Mucosa of gallbladder (tissue), 1 donor: ENCODE measurements at places on chromosomes 1 and 21. TPM values are rescaled to one million over a fixed set of nuclear protein-coding genes. Genes with fewer than 3 reads are reported as not detected.

PDC gene
- total RNA-seq: not detected

DNA sequence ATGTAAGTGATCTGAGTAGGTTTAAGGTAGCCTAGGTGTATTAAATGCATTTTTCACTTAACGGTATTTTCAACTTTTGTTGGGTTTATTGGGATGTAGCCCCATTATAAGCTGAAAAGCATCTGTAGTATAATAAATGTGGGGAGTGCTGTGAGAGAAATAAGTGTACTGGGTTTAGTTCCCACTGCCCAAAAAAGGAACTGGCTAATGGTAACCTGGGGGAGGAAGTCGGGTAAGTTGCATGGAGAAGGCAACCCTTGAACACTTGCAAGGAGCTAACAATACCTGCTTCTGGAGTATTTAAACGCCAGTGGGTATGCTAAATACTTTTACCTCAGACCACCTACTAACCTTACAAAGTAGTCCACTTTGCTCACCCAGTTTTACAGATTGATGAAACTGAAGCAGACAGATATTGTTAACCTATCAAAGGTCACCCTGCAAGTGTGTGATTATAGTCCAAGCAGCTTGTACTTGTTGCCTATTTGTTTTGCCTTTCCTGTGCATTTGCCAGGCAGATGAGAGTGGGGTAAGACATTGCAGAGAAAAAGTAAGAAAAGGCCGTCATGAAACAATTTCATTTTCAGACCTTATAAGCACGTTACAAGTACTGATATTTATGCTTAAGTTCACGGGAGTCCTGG, 7.6 kb upstream of the SHISA4 start:
- DNase-seq: no peak

DNA sequence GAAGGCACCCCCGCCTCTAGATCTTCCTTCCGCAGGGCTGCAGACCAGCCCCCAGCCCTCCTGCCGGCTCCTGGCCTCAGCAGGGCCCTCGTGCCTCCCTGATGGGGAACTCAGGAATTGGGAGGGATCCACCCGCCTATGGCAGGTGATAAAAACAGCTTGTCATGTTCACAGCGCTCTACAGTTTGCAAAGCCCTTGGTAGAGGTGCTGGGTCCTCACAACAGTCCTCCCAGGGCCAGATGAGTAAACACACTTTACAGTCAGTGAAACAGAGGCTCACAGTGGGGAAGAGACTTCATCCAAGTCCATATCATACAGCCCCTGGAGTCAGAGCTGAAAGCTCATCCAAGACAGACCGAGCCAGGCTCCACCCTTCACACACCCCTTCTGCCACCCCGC, 97.0 kb upstream of the IFFO2 start:
- no peak for DNase-seq

DNA sequence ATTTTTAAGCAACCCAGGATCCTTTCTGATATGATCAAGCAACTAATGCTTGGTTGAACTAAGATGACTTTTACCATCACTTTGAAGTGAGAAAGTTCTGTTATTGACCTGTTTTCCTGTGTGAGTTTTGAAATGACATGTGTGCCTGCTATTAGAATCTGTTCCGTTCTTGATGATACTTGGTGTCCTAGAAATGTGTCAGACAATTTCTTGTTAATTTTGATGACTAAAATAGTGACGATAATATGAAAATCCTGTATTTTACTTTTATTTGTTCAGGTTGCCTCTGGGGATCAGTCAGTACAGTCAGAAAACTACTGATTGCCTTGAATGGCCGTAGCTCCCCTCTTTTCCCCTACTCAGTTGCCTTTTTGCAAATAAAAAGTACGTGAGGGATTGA, 228.0 kb downstream of the RYR2 start:
- no peak for DNase-seq

GRCh38 chr1:83692524-83693381, 306.2 kb downstream of the TTLL7 start:
- no peak for DNase-seq

DNA sequence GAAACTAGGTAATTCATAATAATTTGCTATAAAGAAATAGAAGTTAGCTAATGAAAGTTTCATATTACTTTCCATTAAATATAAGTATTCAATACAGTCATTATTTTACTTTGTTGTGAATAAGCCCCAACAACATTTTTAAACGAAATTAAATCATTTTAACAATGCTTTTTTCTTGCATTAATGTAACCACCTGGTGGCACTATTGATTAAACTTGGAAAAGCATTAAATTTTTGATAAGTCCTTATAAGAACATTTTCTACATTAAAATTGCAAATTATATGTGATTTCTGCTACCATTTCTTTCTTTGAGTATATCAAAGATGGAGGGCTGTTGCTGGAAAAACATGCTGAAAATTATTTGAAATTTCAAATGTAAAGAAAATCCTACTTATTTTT, 918.8 kb upstream of the TMPRSS15 start:
- no peak for DNase-seq

- DNase-seq: peak; percentile 27
These were observed 34.8 kb downstream of the KPNA6 start for GRCh38 chr1:32142446-32143301.

PROX1 gene
- 11.1 TPM for total RNA-seq

DNA sequence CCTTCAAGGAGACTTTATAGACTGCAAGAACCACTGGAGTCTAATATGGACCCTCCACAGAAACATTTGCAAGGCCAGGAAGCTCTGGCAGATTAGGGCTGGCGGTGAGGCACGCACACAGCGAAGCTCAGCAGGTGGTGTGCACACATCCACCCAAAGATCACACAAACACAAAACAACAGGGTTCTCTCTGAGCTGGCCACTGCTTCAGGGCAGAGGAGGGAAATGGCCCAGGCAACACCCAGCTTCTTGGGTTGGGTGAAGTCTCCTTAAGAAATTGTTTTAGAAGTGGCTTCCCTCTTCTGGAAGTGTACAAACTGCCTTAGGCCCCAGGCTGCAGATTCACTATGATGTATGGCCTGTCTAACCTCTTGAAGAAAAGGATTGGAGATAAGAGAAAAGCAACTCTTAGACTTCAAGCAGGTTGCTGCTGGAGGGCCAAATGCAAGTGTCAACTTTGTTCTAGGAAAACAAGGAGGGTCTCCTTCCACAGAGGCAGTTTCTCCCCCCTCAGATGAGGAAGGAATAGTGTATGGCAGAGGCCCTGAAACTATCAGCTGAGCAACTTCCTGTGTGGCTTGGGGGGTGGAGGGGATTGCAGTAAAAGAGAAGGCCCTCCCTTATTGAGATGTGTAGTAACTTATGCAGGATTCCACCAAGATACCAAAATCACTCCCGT, 2.0 kb downstream of the RCSD1 start:
- DNase-seq: no peak

- no peak for DNase-seq
These were observed 14.5 kb downstream of the ACTRT2 start for GRCh38 chr1:3035563-3036446.

KCNJ10 gene
- not detected for total RNA-seq

- DNase-seq: no peak
These were observed 282.5 kb downstream of the RGS7 start for GRCh38 chr1:241074507-241074906.

GREM2 gene
- 52.2 TPM for total RNA-seq

GRCh38 chr1:84403347-84403746, 5.1 kb downstream of the DNASE2B start:
- DNase-seq: no peak

HAPLN2 gene
- total RNA-seq: 0.43 TPM

CFAP45 gene
- total RNA-seq: 0.37 TPM

GMEB1 gene
- 11.7 TPM for total RNA-seq

BSND gene
- total RNA-seq: not detected

DNA sequence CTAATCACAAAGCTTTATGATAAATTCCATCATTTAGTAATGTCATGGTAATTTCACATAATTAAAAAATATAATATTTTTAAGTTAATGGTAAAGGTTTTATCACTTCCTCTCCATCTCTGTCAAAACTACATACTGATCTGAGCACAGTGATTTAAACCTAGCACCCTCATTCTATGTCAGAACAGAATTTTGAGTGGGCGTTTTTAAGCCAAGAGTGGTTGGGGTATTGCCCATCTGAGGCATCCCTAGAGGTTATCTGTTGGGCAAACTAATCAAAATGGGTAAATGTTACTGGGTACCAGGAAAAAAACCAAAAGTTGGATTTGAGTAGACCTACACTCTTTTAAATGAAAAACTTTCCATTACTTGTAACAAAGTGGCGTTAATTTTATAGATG, 100.7 kb upstream of the GFI1 start:
- DNase-seq: no peak

DNA sequence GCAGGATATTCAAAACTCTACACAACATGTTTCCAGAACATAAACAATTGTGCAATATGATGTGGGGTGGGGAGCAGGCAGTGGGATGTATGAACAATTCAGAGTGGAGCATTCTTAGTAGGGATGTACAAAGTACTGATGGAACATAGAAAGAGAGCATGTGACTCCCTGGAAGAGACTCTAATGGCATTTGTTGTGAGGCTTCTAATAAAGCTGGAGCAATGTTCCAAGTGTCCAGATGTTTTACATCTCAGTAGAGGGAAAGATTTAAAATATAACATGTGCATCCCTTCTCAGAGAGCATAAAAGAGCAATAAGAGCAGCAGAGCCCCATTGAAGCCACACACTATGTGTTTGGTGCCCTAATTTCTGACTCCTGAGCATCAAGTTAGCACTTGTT, 116.5 kb downstream of the BRINP2 start:
- no peak for DNase-seq

NAXE gene
- 99.0 TPM for total RNA-seq

GRCh38 chr1:12654004-12654567, 10.2 kb downstream of the AADACL4 start:
- no peak for DNase-seq

DNA sequence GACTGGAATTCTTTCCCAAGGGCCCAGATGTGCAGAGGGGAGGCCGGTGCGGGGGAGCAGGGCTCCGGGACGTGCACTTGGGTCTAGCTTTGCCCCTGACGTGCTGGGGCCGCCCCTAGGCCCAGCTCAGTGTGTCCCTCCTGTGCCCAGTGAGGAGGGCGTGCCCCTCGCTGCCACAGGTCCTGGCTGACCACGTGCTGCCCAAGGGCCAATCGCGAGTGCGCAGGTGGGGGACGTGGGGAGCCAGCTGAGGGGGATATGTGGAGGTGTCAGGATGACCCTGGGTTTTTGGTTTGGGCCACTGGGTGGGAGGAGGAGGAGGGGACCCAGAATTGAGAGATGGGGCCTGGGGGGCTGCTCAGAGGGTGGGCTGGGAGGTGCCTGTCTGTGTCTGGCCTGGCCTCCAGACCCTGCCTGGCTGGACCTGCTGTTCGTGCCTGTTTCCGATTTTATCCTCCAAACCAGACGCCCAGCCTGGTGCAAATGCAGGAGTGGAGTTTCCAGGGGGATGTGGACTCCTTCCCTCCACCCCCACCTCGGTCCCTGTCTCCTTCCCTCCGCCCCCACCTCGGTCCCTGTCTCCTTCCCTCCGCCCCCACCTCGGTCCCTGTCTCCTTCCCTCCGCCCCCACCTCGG, 6.1 kb upstream of the RNF223 start:
- DNase-seq: no peak

DNA sequence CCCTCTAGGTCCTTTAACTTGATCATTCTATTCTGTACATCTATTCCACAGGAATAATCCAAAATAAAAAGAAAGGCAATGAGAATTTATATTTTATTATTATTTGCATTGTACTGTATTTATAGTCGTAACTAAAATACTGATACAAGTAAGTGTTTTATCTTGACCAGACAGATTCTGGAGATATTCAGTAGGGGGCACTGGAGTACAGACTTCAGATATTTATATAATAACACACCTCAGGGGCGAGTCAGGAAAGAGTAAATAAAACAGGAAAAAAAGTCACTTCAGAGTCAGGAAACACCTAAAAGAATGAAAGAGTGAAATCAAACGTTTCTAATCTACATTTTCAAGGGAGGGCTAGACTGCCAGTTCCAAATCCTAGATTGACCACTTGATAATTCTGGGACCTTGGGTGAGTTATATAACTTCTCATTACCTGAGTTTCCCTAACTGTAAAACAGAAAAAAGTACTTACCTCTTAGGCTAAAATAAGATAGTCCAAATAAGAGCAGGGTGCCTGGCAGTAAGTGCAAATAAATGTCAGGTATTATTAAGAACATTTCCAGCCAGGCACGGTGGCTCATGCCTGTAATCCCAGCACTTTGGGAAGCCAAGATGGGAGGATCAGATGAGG, 31.1 kb upstream of the MTF1 start:
- DNase-seq: no peak

DNA sequence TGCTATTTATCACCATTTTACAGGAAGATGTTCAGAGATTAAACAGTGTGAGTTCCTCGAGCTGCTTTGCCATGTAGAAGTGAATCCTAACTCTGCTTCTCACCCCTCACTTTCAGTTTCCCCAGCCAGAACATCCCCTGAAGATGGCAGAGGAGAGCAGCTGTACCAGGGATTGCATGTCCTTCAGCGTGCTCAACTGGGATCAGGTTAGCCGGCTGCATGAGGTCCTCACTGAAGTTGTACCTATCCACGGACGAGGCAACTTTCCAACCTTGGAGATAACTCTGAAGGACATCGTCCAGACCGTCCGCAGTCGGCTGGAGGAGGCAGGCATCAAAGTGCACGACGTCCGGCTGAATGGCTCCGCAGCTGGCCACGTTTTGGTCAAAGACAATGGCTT, 16.9 kb downstream of the TENT5C start:
- DNase-seq: no peak

DNA sequence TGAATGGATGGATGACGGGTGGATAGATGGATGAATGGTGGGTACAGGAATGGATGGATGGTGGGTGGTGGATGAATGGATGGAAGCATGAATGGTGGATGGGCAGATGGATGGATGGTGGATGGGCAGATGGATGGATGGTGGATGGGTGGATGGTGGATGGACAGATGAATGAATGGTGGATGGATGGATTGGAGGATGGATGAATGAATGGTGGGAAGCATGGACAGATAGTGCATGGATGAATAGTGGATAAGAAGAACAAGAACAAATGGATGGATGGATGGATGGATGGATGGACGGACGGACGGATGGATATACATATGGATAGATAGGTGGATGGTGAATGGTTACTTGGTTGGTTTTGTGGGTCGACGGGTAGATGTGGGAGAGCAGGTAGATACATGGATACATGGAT, 4.7 kb downstream of the CHD5 start:
- no peak for DNase-seq

SPRR1B gene
- not detected for total RNA-seq

ENAH gene
- total RNA-seq: 258 TPM

DNA sequence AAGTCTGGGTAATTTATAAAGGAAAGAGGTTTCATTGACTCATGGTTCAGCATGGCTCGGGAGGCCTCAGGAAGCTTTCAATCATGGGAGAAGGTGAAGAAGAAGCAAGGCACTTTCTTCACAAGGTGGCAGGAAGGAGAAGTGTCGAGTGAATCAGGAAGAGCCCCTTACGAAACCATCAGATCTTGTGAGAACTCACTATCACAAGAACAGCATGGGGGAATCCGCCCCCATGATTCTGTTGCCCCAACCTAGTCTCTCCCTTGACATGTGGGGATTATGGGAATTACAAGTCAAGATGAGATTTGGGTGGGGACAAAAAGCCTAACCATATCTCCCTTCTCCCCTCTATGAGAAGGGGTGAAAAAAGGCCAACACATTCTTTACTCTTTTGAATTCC, 11.2 kb upstream of the IVNS1ABP start:
- no peak for DNase-seq

GRCh38 chr1:246182149-246182851, 324.8 kb downstream of the SMYD3 start:
- DNase-seq: no peak
